Prostate gland (tissue), 2 donors: ENCODE measurements at places on chromosomes 3 and 15. TPM values are rescaled to one million over a fixed set of nuclear protein-coding genes. Genes with fewer than 3 reads are reported as not detected.
A peak's percentile ranks its signal among the peaks of the same experiment; 100 is the strongest.

C3orf20 gene
- total RNA-seq: 0.28 TPM

TRIM42 gene
- total RNA-seq: not detected

GOLGA8G gene
- total RNA-seq: 7.9 TPM

CPNE9 gene
- total RNA-seq: not detected

PPP1R14D gene
- 0.97 TPM for total RNA-seq

DNA sequence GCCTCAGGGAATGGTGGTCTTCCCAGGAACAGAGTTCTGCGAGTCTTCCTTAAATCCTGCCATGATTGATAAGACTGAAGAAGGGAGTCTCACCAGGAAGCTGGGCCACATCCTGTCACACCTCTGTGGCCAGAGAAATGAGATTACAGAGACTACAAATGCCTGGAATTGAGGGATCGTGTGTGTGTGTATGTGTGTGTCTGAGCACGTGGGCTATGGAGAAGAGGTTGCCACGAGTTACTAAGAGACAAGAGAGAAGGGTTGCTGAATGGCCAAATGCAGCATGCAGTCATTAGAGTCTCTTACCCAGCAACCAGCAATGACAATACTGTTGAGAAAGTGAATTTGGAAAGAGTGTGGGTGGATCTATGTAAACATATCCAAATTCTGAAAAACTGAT, 443.1 kb downstream of the MFSD1 start:
- no peak overlapping the region for H3K4me3 ChIP-seq
- no peaks in the 10 kb centered on the region for H3K4me1 ChIP-seq
- no peaks in the 10 kb centered on the region for H3K36me3 ChIP-seq
- DNase-seq: no peak
- no peaks in the 10 kb centered on the region for H3K27me3 ChIP-seq

DNA sequence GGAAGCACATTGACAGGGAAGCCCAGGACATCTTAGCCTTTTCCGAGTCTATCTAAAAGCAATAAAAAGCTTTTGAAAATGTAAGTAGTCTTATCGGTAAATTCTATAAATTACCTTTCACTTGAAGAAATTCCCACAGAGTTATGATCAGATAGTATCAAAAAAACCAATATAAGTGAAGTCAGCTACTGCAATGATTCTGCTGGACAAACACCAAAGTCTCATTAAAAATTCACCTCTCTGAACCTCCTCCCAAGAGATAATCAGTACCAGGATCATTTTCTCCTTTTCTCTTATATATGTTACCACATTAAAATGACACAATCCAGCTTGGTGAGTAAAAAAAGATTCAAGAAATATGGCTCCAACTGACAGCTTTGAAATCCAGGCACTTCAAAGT, 69.2 kb downstream of the FRMD5 start:
- DNase-seq: no peak
- no peaks in the 10 kb centered on the region for H3K36me3 ChIP-seq
- no peaks in the 10 kb centered on the region for H3K4me1 ChIP-seq
- H3K4me3 ChIP-seq: no peak overlapping the region
- no peaks in the 10 kb centered on the region for H3K27me3 ChIP-seq

DNA sequence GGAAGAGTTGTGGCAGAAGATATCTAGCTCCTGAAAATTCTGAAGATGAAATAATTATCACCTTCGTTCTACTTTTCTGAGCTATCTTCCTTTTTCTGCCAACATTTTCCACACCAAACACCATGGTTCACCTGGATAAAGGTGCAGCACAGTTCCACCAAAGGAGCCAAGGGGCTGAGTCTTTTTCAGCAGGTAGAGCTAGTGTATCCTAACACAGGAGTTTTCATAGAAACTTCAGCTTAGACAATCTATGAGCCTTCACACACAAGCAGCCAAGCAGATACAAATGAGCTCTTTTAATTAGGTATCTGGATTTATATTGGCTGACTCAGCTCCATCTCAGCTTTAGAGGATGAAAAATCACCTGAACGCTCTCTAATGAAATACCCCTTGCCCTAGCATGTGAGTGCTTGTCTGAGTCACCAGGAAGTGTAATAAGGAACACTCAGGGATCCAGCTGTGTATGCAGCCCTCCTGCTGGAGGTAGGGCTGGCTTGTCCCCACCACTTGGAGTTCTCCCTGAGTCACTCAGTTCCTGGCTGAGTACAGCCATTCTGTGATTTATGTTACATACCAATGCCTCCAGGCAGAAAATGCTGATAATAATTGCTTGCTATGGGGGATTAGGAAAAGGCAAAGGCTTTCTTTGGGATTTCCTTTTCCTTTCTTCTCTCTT, 385.7 kb downstream of the LSAMP start:
- no peaks in the 10 kb centered on the region for H3K27me3 ChIP-seq
- H3K36me3 ChIP-seq: no peaks in the 10 kb centered on the region

- no peak for DNase-seq
- no peaks in the 10 kb centered on the region for H3K4me1 ChIP-seq
- H3K36me3 ChIP-seq: no peaks in the 10 kb centered on the region
- peaks cover 3% of the 10 kb centered on the region for H3K27me3 ChIP-seq
- H3K4me3 ChIP-seq: no peak overlapping the region
Measured at GRCh38 chr15:83372434-83372891, 74.7 kb upstream of the SH3GL3 start.

DNA sequence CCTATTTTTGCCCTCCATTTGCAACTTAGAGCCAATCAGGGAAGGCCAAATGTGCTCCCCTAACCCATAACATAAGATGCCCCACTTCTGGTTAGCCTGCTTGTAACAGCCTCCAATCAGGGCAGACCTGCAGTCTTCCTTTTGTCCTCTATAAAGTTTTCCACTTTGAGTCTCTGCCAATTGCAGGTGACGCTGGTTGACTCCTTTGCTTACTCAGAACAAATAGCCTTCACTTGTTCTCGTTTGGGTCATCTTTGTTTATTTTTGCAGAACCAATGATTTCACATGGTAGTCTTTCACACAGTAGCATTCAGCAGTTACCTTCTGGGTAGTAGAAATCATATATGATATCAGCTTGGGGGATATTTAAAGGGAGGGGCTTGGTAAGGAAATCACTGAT, 225.6 kb downstream of the MINAR1 start:
- H3K36me3 ChIP-seq: no peaks in the 10 kb centered on the region
- no peak overlapping the region for H3K4me3 ChIP-seq
- H3K4me1 ChIP-seq: peaks cover 6% of the 10 kb centered on the region
- no peaks in the 10 kb centered on the region for H3K27me3 ChIP-seq
- DNase-seq: peak; percentile 67

DNA sequence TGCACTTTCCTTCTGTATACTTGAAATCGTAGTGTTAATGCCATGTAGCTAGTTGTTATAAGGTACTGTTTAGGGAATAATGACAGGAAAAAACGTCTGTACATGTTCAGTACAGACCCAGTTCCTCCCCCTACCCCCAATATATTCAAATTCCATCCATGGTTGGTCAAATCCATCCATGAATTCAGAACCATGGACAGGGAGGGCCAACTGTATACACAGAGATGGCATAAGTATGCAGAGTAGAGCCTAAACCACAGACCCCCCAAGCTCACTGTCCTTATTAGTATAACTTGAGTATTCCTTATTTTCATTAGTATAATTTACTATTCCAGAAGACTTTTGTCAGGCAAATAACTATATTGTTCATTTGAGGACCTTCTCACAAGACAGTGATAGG, 51.2 kb upstream of the ADAMTS17 start:
- H3K4me3 ChIP-seq: no peak overlapping the region
- no peaks in the 10 kb centered on the region for H3K36me3 ChIP-seq
- H3K27me3 ChIP-seq: no peaks in the 10 kb centered on the region
- H3K27ac ChIP-seq: no peak overlapping the region
- no peaks in the 10 kb centered on the region for H3K4me1 ChIP-seq

DNA sequence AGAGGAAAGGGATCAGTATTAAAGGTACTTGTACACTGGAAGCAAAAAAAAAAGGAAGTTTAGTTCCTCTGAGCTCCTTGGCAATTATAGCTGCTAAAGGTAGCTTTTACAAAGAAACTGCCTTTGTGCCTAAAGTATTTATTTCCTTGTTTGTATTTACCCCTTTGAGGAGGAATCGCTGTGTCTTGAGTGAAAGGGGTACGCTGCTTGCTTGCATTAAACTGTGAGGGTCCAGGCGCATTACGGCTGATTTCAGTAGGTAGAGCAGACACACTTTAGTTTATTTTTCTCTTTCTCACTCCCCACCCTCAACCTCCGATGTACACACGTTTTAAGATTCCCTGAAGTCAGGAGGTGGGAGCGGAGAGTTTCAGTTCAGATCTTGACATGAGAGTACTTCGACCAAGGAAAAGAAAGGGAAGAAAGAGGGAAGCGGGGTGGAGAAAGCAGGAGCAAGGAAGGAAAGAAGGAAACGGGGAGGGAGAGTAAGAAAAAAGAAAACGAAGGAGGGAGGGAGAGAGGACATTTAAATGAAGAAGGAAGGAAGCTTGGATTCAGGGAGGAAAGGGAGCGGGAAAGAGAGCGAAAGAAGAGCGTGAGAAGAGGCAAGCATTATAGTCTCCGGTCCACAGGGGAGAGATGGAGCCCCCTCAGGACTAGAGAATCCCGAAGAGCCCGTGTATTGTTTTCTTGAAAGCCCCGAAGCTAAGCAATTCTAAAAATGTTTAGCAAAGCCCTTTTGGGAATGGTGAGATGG, 1.2 kb upstream of the MME start:
- peak overlapping the region; percentile 74 for H3K27ac ChIP-seq
- H3K27me3 ChIP-seq: no peaks in the 10 kb centered on the region
- H3K36me3 ChIP-seq: no peaks in the 10 kb centered on the region
- H3K4me1 ChIP-seq: no peaks in the 10 kb centered on the region
- no peak for DNase-seq
- peak overlapping the region; percentile 56 for H3K4me3 ChIP-seq

DNA sequence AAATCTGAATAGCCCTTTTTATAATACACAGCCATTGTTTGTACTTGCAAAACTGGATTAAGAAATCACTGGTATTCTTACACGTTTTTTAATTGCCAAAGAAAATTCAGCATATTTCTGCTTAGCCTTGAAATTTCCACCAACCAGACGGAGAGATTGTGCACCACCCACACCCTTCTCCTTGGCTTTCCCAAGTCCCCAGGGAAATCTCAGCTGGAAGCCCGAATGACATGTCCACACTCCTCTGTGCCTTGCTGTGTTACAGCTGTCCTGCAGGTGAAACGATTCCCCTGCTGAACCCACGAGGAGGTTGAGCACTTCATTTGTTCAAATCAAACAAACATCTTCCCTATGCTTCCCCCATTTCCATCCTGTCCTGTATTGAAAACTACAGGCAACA, 49.6 kb upstream of the PPARG start:
- no peak for DNase-seq
- no peaks in the 10 kb centered on the region for H3K4me1 ChIP-seq
- no peak overlapping the region for H3K27ac ChIP-seq
- H3K36me3 ChIP-seq: no peaks in the 10 kb centered on the region
- H3K27me3 ChIP-seq: no peaks in the 10 kb centered on the region

GRCh38 chr15:84926491-84927230, 42.2 kb downstream of the SLC28A1 start:
- H3K4me3 ChIP-seq: no peak overlapping the region
- H3K36me3 ChIP-seq: no peaks in the 10 kb centered on the region
- no peak overlapping the region for H3K27ac ChIP-seq
- no peaks in the 10 kb centered on the region for H3K4me1 ChIP-seq
- DNase-seq: no peak

- DNase-seq: no peak
- H3K4me1 ChIP-seq: peaks cover 2% of the 10 kb centered on the region
- H3K27me3 ChIP-seq: no peaks in the 10 kb centered on the region
- peak overlapping the region; percentile 74 for H3K27ac ChIP-seq
- no peaks in the 10 kb centered on the region for H3K36me3 ChIP-seq
Measured at GRCh38 chr3:123409443-123410148, 39.3 kb downstream of the ADCY5 start.

DNA sequence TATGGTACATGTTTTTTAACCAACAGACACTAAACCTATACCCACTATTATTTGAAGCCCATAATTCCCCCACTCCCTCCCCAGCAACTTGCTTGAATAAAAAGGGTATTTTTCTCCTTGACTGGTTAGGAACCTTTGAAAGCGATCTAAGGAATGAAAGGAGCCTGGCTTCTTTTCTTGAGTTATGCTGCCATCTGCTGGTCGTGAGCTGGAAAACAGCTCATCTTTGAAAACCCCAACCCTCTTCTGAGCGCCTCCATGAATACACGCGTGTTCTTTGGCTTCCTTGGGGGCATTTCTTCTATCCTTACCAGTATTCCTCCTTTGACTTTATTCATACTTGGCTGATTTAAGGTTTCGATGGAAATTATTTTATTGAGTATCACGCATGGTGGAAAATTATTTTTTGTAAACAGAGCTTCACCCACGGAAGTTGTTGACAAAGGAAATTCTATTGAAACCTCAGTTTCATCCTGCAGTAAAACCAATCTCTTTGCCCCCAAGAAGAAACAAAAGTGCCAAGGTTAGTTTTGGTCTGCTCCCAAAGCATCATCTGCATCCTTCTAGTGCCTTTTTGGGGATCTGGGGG, 171.6 kb downstream of the SV2B start:
- H3K27ac ChIP-seq: no peak overlapping the region
- no peaks in the 10 kb centered on the region for H3K36me3 ChIP-seq
- H3K27me3 ChIP-seq: no peaks in the 10 kb centered on the region
- H3K4me1 ChIP-seq: no peaks in the 10 kb centered on the region
- no peak overlapping the region for H3K4me3 ChIP-seq
- DNase-seq: peak; percentile 49

GRCh38 chr15:34501131-34501530, 63.5 kb upstream of the GOLGA8A start:
- H3K4me3 ChIP-seq: no peak overlapping the region
- no peaks in the 10 kb centered on the region for H3K4me1 ChIP-seq
- DNase-seq: no peak

- H3K36me3 ChIP-seq: no peaks in the 10 kb centered on the region
- H3K27ac ChIP-seq: no peak overlapping the region
- no peaks in the 10 kb centered on the region for H3K27me3 ChIP-seq
- no peak overlapping the region for H3K4me3 ChIP-seq
- no peaks in the 10 kb centered on the region for H3K4me1 ChIP-seq
- no peak for DNase-seq
Measured at GRCh38 chr3:18716821-18717220, 291.7 kb upstream of the SATB1 start.

DNA sequence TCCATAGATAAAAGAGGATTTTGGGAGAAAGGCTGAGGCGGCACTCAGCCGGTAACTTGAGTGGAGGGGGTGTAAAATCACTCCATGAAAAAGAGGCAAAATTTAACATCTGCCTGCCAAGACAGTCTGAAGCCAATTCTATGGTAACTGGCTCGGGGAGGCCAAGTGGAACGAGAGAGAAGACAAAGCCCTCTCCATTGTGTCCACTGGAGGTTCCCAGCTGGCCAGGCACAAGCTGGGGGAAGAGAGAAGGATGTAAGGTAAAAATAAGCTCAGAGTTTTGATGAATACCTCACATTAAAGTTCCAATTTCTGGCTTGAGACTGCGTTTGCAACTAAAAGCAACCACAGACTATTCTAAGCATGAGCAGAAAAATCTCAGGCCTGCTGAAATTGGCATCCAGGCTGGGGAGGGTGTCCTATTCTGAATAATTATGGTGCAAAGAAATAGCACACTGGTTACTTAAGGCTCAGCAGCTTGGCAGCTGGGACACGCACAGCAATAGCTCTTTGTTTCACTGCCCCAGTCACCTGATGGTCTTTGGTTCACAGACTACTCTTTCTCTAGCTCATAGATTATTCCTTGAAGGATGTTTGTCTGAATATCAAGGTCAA, 48.8 kb downstream of the CHRD start:
- H3K27me3 ChIP-seq: no peaks in the 10 kb centered on the region
- H3K4me1 ChIP-seq: no peaks in the 10 kb centered on the region
- no peaks in the 10 kb centered on the region for H3K36me3 ChIP-seq
- no peak overlapping the region for H3K4me3 ChIP-seq
- H3K27ac ChIP-seq: no peak overlapping the region

GRCh38 chr3:63864965-63865327, 1.3 kb downstream of the ATXN7 start:
- peak overlapping the region; percentile 83 for H3K27ac ChIP-seq
- H3K4me1 ChIP-seq: no peaks in the 10 kb centered on the region
- H3K36me3 ChIP-seq: no peaks in the 10 kb centered on the region
